Uterus (tissue), 4 donors: ENCODE measurements at places on chromosomes 12 and 14. TPM values are rescaled to one million over a fixed set of nuclear protein-coding genes. Genes with fewer than 3 reads are reported as not detected.

DNA sequence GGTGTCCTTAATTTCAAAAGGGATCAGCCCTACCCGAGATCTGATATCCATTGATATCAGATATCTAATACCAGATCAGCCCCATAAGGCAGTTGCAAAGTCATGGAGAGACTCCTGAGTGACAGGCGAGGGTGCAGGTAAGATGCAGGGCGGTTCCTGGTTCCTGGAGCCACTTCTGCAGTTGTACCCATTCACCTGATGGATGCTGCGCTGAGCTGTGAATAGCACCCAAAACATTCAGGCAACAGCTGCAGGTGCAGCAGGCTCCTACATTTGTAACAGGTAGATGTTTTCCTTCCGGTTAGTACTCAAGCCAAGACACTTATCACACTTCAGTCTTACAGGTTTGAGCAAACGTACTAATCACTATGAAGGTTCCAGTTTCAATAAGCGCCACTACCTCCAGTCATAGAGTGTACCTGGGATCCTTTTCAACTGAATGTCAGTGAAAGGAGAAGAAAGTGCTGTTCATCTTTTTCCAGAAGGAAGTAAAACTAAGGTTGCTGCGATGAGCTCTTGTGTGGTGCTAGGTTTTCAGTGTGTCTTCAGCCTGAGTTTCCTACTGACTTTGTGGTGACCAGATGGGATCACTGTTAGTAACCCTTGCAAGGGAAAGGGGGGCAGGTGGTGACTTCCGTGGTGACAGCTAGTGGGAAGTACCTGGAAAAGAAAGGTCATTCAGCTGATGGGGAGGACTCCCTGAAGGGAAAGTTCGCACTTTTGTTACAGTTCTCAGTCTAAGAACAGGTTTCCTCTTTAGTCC, 1.9 kb downstream of the ATP6V0A2 start:
- H3K27me3 ChIP-seq: no peaks in the 10 kb centered on the region
- H3K36me3 ChIP-seq: no peaks in the 10 kb centered on the region
- no peaks in the 10 kb centered on the region for H3K4me1 ChIP-seq
- no peak overlapping the region for H3K27ac ChIP-seq
- no peak overlapping the region for H3K4me3 ChIP-seq

DNA sequence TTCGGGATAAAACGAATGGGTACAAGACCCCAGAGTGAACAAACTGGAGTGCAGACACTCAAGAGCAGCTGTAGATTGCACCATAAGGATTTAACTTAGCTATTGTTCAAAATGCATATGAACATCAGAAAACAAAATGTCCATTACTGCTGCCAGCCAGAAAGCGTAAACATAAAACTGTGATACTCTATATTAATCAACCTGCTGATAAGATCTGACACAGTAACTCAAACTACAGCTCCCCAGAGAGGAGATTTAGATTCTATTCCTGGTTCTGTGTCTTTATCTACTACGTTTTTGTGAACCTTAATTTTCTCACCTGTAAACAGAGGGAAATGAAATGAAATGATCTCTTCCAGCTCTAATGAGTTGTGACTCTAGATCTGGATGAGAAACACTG, 22.3 kb downstream of the LRIG3 start:
- H3K27ac ChIP-seq: no peak overlapping the region
- no peaks in the 10 kb centered on the region for H3K36me3 ChIP-seq
- DNase-seq: no peak

- H3K36me3 ChIP-seq: no peaks in the 10 kb centered on the region
- DNase-seq: no peak
- H3K4me3 ChIP-seq: no peak overlapping the region
- no peak overlapping the region for H3K27ac ChIP-seq
These were observed 179.8 kb downstream of the CALM1 start for GRCh38 chr14:90576581-90576980.

GRCh38 chr12:89760783-89761182, 52.1 kb upstream of the ATP2B1 start:
- H3K4me3 ChIP-seq: no peak overlapping the region
- no peaks in the 10 kb centered on the region for H3K27me3 ChIP-seq
- no peaks in the 10 kb centered on the region for H3K36me3 ChIP-seq
- no peak for DNase-seq
- no peaks in the 10 kb centered on the region for H3K4me1 ChIP-seq
- H3K27ac ChIP-seq: no peak overlapping the region

The LRRC10 gene
- total RNA-seq: not detected

The ADAM21 gene
- 0.07 TPM for total RNA-seq

The INSM2 gene
- total RNA-seq: not detected
